ENCODE measurements at places on chromosomes 7 and 10.

DNA sequence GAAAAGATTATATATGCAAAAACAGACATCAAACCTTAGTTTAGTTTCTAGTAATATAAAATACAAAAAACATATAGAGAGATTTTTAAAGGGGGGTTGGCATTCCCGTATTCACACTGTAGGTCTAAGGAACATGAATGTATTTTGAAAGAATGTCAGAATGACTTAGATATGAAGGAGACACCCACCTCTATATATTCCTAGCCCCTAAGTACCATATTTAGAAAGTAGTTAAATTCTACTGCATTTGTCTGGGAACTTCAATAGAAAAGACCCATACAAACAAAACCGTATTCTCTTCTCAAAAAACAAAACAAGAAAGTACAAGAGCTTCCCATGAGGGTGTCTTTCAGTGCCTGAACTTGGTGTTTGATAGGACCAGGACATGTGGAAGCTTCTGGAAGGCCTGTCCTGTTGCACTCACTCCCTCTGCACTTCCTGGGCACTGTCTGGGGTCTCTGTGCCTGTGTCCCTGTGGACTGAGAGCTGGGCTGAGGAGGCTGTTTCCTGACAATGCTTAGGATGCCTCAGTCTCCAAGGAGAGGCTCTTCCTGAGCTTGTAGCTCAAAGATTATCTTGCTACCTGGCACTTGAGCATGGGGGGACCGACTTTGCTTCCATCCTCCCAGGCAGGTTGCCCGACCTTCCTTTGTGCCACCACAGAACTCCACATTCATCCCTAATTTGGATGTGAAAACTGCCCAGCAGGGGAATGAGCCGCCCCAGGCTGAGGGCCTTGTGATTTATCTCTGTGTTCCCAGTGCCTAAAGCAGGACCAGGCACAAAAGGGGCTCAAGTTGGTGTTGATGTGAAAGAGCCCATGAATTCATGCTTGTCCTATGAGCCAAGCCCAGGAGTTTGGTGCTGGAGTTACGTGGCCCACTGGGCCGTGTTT lies 44.4 kb upstream of the KLF6 start:
- DNase-seq, result no peak

- no peak for DNase-seq
Observed at GRCh38 chr7:20557116-20557515, 58.4 kb upstream of the ABCB5 start.

DNA sequence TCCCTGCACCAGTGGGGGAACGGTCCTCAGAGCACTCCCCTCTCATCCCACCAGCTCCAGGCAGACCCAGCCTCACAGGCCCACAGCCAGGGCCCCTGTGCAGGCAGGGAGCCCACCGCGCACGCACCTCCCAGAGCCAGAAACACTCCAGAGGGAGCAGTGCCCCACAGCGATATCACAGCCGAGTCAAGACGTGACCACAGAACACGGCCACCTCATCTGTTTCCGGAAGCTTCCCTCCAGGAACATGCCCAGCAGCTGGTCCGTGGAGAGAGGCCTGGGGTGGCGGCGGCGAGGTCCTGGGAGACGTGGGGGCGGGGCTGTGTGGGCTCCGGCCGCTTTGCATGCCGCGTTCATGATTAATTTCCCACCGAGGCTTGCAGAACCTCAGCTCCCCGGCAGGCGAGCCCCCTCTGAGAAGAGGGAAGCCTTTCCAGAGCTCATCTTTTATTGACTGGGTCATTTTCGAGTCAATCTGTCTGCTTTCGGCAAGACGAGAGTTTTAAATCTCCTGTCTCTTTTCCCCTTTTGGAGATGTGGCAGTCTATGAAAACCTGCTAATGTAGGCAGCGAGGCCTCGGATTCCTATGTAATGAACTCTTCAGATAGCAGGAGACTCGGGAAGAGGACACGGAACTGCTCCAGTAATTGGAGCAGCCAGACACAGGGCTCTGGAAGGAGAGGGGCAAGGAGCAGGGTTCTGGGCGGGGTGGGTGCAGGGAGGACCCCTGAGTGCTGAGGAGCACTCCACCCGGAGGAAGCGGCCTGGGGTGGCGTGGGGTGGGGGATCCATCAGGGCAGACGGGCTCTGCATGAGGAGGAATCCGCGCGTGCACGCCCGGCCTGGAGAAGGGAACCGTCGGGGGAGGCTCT lies 242.8 kb downstream of the ELFN1 start:
- DNase-seq, result no peak

GRCh38 chr10:19626156-19626555 lies 190.1 kb upstream of the PLXDC2 start:
- no peak for DNase-seq

GRCh38 chr10:8312781-8313180 lies 258.3 kb downstream of the GATA3 start:
- no peak for DNase-seq

DNA sequence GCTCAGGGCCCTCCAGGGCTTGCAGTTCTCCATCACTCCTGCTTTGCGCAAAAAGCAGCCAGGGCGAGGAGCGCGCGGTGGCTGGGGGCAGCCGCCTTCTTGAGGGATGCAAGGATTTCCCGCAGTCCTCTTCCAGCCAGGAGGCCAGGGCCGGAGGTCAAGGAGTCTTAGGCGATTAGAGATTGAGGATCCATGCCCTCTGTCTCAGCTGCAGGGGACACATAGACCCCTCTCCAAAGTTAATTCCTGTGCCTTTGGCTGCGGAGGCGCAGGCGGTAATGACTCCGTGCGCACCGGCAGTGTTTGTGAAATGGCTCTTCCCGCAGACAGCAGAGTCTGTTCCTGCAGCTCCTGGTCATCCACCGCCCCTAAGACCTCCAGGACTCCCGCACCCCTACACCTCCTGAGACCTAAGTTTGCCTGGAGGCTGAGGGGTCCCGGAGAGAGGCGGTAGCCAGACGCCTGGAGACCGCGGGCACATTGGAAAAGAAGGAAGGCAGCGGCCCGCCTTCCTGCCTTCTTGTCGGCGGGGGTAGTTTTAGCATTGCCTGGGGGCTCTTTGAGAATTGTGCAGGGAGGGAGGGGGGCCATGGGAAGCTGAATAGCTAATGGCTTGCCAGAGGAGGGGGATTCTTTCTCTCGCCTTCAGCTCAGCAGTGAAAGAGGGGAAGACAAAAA lies 3.3 kb upstream of the NEUROG3 start:
- DNase-seq, result no peak

- no peak for DNase-seq
Observed at GRCh38 chr7:16881844-16882243, at the start of gene AGR3. Gene AGR3, minus strand, starts transcription at chr7:16881983. Its CDS starts 3,365 bp downstream, at chr7:16878618.

- DNase-seq, result no peak
Observed at GRCh38 chr7:92742186-92742585, 94.2 kb downstream of the CDK6 start.

- DNase-seq, result no peak
Observed at GRCh38 chr10:133438711-133439273, 14.4 kb upstream of the SPRN start.

- DNase-seq, result no peak
Observed at GRCh38 chr10:43965033-43965917, 316.6 kb upstream of the ZNF32 start.

DNA sequence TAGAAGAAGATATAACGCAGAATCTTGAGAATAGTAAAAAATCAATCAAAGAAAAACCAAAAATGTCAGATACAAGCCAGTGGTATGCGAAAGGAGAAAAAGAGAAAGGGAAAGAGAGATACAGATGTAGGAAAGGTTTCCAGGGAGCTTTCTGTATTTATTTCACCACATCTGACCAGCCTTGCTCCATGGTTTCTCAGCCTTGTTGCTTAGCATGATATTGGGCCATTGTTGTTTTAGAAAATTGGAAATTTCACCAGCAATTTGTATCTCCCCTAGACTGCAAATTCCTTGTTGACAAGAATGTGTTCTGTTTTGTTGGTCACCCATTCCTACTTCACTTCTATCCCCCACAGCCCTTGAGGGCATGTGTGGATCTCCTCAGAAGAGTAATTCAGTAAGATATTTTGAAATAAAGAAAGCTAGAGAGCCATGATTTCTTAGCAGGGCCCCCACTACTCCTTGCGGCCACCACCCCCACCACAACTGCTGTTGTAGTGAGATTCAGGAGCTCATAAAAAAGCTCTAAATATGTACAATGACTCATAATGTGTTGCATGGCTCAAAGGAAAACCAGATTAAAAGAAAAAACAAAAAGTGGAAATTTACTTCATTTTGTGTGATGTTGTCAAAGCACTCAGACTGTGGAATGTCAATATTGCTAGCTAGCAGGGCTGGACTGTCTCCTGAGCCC lies 138.7 kb downstream of the CHRM2 start:
- no peak for DNase-seq

- DNase-seq, result no peak
Observed at GRCh38 chr7:41277561-41277960, 425.3 kb downstream of the INHBA start.

DNA sequence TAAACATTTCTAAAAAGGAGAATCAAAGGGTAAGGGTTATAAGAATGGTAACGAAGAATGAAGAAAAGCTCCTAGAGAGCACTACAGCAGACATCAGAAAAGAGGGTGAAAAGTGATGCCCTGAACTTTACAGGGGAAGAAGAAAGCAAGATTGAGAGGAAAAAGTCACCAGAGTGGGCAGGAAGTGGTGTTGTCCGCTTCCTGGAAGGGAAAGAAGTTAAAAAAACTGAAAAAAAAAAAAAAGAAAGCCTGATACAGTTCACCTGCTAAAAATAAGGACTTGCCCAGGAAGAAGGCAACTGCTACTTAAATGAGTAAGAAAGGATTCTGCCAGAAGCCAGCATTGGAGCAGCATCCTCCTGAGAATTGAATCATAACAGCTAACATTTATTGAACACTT lies 330.1 kb upstream of the PHF14 start:
- DNase-seq, result no peak

All from NK-92 treated with Interleukin-12 subunit alpha and Interleukin-12 subunit beta, amount 100 ng/mL, for 24 hours (cell line).